Nephron progenitor cell (in vitro differentiated cells): ENCODE measurements at places on chromosomes 2 and 18.

DNA sequence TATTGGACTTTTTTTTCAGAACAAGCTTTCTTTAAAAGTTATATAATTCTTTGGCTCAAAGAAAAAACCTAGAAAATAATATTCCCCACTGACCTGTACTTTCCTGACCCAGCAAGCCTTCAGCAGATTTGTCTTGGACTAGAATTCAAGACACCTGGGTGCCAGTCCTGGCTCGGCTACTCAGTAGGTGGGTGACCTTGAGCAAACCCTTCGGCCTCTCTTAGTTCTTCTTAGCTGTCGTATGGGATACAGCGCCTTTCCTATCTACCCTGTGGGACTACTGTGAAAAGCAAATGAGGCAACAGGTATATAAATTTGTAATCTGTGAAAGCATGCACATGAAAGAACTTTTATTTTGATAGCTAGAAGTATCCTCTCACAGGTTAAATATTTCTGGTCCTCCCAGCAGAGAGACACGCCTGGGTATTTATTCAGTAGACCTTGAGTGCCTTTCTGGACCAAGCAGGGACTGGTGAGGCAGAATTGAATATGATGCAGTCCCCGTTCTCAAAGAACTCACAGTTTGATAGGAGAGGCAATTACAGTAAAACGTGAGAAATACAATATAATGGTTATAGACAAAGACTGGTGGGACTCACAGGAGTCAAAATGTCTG, 69.4 kb upstream of the EPAS1 start:
- DNase-seq, result no peak

GRCh38 chr2:31382452-31383120, 32.0 kb downstream of the XDH start:
- no peak for DNase-seq

- DNase-seq, result no peak
Observed at GRCh38 chr2:3196716-3197115, 180.9 kb downstream of the EIPR1 start.

DNA sequence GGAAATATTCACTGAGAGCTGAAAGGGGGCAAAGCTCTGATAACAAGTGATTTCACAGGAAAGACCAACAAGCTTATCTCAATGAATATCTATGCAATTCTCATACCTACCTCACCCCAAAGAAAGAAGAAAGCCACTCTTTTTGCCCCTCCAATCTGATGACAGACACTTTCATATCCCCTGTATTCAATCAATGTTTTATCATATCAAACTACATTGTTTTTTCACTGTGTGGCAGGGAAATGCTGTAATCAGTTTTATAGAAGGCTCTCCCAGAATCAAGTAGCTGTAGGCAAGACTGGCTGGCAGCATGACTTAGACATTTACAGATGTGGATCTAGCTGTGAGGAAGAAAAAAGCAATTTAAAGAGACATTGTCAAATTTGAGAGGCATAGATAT, 81.3 kb upstream of the PIK3C3 start:
- DNase-seq, result no peak

GRCh38 chr2:45860136-45861121, 209.0 kb downstream of the PRKCE start:
- peak; percentile 23 for DNase-seq

- no peak for DNase-seq
Observed at GRCh38 chr2:154392256-154392655, 306.2 kb upstream of the KCNJ3 start.

- no peak for DNase-seq
Observed at GRCh38 chr2:54471221-54471711, 15.1 kb downstream of the SPTBN1 start.

- DNase-seq, result no peak
Observed at GRCh38 chr2:213161759-213162515, 10.5 kb upstream of the IKZF2 start.

GRCh38 chr2:30765191-30765590, 42.1 kb downstream of the CAPN13 start:
- no peak for DNase-seq

DNA sequence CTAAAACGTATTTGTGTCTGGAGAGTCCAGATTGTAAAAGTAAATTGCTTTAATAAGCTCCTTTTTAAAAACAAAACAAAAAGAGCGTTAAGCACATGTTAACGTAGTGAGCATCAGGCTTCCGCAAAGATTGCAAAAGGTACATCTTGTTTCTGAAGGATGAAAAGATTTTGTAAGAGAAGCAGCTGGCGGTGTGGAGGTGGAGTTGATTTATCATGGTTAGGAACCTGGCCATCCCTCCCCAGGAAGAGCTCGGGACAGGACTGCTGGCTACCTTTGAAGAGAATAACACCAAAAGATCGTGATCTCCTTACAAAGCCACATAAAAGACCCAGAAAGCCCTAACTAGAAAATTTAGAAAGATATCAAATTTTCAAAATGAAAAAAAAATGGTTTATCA, 132.2 kb downstream of the DNER start:
- DNase-seq, result no peak

DNA sequence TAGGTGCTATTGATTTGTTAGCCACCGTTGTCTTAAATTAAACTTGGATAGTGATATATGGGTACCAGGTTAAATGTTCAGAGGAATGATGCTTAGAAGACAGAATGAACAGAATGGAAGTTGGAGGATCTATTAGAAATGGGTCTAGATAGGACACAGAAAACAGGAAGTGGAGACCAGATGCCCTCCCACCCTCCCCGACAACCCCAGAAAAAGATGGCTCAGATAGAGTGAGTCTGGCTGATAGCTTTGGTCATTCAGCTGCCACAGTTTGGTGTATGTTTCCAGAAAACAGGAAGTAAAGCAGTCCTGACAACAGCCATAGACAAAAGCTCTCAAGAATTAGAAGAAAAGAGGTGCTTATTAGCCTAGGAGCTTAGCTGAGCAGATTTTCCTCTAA, 71.5 kb upstream of the DSG1 start:
- no peak for DNase-seq

DNA sequence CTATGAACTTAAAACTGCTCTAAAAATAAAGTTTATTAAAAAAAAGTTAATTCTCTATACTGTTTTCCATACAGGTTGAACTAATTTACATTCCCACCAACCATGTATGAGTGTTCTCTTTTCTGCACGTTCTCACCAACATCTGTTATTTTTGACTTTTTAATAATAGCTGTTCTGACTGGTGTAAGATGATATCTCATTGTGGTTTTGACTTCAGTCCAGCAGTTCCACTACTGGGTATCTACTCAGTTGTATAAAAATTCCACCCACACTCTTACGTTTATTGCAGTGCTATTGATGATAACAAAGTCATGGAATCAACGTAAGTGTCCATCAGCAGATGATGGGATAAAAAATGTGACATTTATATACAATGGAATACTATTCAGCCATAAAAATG, 33.7 kb downstream of the SPAG16 start:
- no peak for DNase-seq

GRCh38 chr2:139674577-139674976, 894.4 kb upstream of the NXPH2 start:
- DNase-seq, result no peak

- no peak for DNase-seq
Observed at GRCh38 chr2:213021971-213022899, 129.2 kb downstream of the IKZF2 start.

DNA sequence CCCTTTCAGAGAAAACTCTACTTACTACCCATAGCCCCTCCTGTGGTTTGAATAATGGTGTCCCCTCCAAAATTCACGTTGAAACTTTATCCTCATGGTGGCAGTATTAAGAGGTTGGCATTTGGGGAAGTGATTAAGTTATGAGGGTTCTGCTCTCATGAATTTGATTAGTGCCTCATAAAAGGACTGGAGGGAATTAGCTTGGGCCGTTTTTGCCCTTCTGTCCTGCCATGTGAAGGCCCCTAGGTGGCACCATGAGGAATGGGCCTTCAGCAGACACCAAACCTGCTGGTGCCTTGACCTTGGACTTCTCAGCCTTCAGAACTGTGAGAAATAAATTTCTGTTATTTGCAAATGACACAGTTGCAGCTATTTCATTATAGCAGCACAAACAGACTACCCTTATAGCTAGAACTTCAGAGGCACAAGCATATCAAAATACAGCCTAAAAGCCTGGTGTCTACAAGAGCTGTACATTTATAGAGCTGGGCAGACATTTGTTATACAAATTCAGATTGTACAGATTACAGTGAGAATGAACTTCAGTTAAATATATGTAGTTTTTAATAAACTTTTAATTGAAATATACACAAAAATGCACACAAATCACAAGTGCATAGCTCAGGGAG, 2.6 kb upstream of the PTPN2 start:
- no peak for DNase-seq

GRCh38 chr18:58572680-58573079, 56.2 kb downstream of the ALPK2 start:
- no peak for DNase-seq

DNA sequence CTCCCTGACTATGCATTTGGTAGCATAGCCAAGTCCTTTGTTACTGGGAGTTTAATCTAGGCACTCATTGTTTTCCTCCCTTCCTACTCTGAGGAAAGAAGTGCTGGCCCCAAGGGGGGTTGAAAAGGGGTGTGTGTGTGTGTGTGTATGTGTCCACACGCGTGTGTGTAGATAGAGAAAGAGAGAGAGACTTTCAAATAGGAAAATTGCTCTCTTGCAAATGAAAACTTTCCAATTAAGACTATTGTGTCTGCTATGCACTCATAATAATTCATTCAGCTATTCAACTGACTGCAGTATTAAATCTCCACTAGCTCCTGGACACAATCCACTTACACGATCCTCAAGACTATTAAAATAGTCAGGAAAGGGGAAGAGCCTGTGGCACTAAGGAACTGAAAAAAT, 92.9 kb upstream of the CSRNP3 start:
- DNase-seq, result no peak
